NCI-H1694 (cell line): ENCODE measurements at places on chromosomes 1 and 21.

DNA sequence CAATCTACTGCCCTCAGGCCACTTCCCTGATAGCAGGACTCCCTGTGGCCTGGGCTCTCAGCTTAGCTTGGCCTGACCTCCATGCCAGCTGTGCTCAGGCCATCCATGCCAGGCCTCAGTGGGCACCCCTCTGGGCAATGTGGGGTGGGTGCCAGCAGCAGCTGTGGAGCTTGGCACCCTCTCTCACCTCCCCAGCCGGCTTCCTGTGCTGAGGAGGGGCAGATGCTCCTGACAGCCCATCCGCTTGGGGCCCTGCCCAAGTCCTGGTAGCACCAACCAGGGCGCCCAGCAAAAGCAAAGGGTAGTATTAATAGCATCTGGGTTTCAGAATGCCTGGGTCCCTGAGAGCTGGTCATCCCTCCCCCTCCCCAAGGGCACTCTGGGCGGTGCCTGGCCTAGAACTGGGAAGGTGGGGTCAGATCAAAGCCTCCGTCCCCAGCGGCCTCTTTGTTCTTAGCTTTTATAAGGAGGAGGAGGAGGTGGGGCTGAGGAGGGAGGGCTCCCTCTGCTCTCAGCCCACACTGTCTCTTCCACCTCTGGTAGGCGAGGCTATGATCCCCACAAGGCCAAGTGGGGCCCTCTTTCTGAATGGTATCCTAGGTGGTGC is 6.1 kb downstream of the EFNA4 start:
- peak; percentile 55 for DNase-seq

- DNase-seq = no peak
Observed at GRCh38 chr21:29481641-29482040, 182.9 kb downstream of the BACH1 start.

DNA sequence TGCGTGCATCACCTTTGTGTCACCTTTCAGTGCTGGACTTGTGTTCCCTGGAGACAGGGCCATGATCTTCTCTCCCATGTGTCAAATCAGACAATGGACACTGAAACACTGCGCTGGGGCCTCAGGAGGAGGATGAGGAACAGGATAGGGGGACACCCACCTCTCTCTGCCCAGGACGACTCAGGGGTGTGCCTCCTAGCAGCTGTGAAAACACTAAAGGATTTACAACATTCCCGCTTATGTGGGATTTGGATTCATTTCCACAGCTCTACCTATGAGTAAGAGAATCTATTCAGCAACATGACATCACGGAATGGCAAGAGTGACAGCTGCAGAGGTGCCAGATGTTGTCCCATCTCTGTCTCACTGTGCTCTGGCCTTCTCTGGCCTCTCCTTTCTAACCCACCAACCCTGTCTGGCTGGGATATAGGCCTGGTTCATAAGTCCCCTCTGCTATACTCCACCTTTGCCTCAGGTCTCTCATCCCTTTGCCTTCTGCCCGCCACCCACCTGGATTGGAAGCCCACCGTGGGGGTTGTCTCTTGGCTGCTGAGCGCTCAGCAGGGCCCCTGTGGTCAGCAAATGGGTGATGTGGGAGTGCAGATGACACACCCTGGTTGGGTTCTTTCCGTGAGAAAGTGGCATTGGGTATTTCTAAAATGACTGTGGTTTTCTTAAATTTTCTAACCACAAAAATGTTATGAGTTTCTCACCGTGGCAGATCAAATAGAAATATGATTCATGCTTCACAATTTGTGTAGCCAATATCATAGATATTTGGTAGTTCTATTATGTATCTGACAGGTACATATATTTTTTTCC is 47.1 kb upstream of the TLR5 start:
- DNase-seq = no peak

GRCh38 chr1:28807046-28807445 is 4.9 kb upstream of the OPRD1 start:
- no peak for DNase-seq

GRCh38 chr1:184053881-184054280 is 2.4 kb downstream of the TSEN15 start:
- no peak for DNase-seq

- DNase-seq = no peak
Observed at GRCh38 chr1:230316864-230317745, 109.0 kb downstream of the PGBD5 start.

DNA sequence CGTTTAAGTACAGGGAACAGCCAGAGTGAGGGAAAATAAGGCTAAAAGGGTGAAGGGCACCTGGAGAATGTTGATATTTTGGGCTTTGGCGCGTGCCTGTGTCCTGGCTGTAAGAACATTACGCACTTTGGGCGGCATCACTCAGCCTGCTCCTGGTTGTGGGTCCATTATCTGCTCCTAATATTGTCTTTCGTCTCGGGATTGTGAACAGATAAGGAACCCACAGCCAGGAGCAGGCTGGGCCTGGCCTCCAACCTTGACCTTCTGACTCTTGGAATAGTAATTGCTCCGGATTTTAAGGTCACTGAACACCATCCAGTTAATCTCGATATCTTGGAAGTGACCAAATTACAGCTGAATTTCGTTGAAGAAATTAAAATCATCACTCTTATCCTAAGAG is 61.9 kb downstream of the TCP10L start:
- DNase-seq = no peak

- DNase-seq = no peak
Observed at GRCh38 chr1:78619032-78619431, 1.2 kb upstream of the IFI44L start.

DNA sequence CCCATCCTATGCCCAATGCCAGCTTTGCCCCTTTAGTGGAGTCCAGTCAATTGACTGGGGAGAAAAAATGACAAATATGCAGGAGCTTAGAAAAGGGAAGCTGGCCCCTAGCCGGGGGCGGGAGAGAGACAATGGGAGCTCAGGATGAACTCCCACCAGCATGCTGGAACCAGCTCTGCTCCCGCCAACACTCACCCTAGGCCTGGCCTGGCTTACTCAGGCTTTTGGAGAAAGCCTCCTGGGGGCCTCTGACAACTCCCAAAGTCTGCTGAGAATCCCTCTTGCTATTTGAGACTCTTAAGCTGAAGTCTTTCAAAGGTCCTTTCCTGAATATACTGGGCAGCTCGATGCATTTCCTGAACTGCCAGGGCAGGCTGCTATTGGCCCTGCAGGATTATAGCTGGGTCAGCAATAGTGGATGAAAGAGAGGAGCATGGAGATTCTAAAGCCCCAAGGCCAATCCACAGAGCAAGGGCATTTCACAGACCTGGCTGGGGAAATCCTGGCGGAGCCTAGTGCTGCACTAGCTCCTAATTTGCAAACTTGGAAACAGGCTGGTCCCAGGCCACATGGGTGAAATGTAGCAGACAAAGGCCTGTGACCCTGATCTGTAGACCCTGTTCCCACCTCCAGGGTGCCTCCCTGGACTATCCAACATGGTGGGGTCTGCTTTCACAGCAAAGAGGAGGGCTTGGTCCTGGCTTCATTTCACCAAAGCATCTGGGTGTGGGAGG is 35.7 kb upstream of the CLSTN1 start:
- DNase-seq = no peak

GRCh38 chr1:157512036-157512969 is 40.0 kb downstream of the FCRL5 start:
- no peak for DNase-seq

DNA sequence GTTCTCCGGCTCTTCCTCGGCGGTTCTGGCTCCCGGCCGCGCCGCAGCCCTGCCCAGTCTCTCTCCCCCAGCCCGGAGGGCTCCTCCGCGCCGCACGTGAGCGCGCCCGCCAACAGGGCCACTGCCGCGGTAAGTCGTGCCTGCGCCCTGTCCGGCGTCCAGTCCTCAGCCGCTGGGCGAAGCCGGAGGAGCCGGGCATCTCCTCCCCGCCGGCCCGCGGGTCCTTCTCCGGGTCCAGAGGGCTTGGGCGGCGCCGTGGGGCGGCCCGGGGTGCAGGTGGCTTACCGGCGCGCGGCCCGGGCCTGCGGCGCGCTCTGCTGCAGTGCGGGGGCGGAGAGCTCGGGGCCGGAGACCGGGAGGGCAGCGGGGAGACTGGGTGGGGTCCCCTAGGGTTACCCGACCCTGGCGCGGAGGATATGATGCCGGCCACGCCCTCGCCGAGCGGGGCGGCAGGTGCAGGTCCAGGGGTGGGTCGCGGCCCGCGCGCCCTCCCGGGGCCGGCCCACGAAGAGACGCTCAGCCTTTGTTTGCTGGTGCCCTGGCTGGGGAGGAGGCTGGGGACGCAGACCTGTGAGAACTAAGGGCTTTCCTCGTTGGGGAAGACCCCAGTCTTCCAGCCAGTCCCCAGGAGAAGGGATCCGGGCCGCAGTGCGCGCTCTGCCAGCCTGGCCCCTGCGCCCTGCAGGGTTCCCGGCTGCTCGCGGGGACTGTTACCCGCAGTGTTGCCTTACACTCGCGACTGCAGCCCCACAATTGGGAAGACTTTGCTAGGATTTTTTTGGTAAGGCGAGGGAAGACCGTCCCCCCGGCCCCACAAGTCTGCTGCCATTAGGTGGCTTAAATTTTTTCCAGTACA is at the start of gene DOP1B:
Gene DOP1B, plus strand, starts transcription at position 10 of the 856 bp plus-strand sequence. CDS start 7,910 bp downstream, outside the sequence.
- DNase-seq = peak; percentile 23

- no peak for DNase-seq
Observed at GRCh38 chr21:44598061-44598460, 2.3 kb upstream of the KRTAP10-7 start.

DNA sequence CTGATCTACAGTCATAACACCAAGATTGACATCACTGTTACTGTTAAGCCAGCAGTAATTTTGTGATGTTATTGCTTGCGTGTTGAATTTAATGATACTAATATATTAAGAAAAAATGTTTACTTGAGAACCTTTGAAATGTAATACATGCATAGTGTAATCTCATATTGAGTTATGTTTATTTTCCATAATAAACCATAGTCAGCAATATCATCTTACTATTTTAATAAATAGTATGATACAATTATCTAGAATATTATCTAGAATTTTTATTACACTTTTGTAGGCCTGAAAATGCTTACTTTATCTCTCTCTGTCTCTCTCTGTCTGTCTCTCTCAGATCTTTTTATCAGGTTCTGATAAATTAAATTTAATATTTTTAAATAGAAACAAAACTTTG is 843.1 kb downstream of the KCNT2 start:
- DNase-seq = no peak

GRCh38 chr1:238071061-238071460 is 180.3 kb upstream of the ZP4 start:
- DNase-seq = no peak

DNA sequence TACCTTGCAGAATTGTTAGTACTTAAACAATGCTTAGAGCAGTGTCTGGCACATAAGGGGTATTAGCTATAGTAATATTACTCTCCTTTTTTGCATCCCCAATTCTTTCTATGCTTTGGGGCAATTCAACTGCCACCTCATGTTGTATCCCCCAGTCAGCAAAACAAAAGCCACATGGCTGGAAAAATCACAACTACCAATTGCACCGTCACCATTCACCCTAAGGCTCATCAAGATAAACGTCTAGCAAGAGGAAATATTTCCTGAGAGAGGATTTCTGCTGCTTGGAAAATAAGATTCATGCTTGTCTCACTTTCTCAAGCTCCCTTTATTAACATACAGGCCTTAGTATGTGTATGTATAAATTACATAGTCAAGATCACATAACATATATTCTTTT is 12.1 kb upstream of the TLR5 start:
- DNase-seq = no peak

DNA sequence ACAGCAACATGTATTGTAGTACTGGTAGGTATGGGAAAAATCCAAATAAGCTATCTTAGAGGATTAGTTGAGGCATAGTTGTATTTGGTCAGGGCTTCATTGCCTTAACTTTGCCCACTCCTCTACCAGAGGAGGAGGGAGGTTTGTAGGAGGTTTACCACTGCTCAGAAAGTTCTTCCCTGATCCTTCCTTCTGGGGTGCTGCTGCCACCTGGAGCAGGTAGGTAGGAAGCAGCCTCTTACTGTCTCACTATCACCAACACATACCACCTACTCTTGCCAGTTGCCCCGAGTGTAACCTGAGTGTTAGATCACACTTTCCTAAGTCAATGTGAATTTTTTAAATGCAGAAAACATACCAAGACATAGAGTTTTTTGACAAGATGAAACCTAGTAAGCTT is 24.1 kb upstream of the ZSWIM5 start:
- DNase-seq = no peak

- no peak for DNase-seq
Observed at GRCh38 chr1:175090780-175091179, 23.1 kb downstream of the TNN start.

DNA sequence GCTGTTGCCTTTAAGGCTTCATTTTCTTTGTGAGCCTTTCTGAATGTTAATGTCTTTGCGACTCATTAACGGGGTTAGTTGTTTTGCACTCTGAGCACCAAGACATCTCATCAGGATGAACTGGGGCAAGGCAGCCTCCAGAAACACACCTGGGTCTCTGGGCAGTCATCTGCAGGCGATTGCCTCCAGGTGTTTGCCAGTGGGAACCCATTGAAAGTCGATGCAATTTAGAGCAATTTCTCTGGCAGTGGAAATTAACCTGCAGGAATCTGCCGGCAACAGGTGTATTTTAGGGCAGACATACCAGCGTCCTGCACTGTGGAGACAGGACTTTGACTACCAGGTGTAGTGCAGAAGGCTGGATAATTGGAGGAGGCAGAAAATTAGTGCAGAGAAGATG is 661.0 kb upstream of the PTBP2 start:
- DNase-seq = no peak

DNA sequence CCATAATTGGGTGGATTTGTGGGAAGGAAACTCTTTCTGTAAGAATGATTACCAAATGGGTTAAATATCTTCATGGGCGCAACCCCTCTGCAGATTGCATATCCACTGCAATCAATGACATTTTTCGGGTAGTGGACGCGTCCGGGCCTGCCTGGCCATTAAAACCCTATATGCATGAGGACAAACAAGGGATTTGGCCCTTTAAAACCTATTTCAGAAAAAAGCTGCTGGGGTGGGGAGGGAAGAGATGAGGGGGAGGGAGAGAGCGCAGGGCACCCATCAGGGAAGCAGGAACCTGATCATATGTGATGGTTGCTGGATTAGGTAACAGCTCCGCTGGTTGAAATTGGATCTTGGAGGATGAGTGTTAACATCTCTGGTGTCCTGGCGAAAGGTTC is 228.8 kb downstream of the PBX1 start:
- DNase-seq = no peak

- DNase-seq = no peak
Observed at GRCh38 chr1:6425658-6426057, 1.1 kb downstream of the ESPN start.

GRCh38 chr1:182279302-182279701 is 112.3 kb downstream of the GLUL start:
- DNase-seq = no peak

DNA sequence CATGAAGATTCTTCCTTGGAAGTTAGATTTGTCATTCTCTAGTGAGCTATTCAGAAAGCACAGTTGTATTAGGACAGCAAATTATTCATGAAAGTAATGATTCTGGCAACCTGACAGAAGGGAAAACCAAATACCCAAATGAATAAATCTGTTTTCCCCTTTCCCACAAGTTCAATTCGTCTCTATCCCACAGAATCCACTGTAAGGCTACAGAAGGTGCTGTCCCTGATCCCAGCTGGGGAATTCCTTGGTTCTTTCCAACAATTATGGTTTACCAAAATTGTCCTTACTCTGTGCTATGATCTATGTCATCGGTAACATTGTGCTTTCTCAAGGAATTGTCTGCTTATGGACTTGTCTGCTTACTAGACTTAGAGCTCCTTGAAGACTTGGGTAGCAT is 104.2 kb downstream of the FASLG start:
- no peak for DNase-seq

GRCh38 chr1:48470481-48470855 is 1.5 kb downstream of the SPATA6 start:
- no peak for DNase-seq
